HL-60 (cell line): ENCODE measurements at places on chromosomes 11 and 22.

DNA sequence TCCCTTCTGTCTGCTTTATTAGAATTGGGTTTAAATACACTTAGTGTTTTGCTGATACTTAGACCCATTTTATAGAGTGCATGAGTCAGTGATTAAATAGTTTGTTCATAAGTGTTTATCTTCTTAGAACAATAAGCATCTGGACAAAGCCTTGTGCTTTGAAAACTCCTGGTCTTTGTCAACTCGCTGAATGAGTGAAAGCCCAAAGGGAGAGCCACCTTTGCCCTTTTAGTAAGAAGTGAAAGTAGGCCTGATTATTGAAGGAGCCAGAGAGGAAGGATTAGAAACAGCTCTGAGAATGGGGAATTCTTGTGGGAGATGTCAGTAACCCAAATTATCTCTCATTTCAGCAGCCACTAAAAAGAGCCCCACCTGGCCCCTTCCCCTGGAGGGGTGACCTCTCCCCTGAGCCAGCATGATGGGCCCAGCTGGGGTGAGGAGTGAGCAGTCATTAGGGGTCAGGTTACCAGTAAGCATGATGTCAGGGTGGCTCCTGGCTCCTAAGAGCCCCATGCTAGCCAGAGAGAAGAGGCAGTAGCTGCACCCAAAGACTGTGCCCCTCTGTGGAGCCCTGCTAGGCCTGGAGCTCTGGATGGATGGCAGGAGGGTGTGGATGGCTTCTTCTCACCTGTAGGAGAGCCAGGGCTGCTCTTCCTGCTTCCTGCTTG is 125.1 kb upstream of the E2F8 start:
- no peak for DNase-seq

- no peak for DNase-seq
Measured at GRCh38 chr11:121068787-121069186, 32.3 kb upstream of the TECTA start.

DNA sequence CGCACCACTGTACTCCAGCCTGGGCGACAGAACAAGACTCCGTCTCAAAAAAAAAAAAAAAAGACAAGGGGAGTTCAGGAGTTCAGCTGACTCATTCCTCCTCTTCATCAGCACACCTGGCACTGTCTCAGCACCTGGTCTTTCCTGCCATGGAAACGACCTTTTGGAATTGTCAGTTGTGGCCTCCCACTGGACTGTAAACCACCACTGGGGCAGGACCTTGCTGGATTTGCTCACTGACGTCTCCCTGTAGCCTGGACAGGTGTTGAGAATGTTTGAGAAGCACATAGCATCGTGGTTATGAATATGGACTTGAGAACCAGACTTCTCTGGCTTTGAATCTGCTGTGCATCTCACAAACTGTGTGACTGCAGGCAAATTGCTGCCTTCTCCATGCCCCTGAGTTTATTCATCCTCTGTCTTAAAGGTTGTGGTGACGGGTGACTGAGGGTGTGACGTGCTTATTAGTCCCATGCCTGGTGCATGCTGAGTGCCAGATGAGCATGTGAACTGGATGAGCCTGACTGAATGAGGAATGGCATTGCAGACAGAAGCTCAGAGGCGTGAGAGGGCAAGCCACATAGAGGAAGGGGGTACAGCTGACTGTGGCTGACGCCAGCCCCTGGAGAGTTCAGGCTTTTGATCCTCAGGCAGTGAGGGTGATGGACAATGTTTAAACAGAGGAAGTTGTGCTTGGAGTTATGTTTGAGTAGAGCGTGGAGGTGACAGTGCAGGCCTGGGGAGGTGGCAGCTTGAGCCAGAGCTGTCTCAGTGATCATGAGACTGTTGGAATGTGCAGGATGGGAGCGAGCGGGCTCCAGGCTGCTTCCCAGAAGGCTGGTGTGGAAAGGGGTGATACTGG is 12.7 kb downstream of the TOM1 start:
- DNase-seq: no peak

GRCh38 chr11:42225664-42226063 is 766.2 kb upstream of the LRRC4C start:
- no peak for DNase-seq

GRCh38 chr22:43228330-43228729 is 41.4 kb upstream of the TTLL12 start:
- peak; percentile 55 for DNase-seq

DNA sequence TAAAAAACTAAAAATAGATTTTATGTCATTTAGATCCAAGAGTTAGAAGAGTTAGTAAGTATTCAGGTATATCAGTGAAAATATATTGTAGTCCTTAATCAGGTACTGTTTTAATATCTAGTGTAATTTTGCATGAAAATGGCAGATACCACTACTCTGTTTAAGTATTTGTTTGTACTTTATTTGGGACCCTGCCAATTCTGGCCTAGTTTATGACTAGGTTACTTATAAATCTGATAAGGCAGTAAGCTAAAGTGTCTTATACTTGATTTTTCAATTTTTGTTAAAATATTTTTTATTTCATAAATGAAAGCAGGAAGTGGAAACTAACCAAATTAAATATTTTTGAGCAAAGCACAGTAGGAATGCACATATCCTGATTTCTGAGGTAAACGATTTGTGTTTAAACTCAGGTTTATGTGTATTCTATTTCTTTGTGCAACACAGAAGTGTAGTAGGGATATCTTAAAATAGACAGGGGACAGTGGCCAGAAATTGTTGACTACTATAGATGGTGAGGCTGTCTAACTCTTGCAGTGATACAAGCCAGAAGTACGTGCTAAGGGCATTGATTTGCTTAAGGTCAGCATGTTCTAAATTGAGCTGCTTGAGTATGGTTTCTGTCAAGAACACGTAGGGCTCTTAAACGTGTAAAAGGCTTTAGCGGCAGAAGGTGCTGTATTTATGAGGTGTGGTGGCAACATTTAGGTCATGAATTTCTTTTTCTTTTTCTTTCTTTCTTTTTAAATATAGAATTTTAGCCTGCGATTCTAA is 34.0 kb downstream of the HIPK3 start:
- no peak for DNase-seq

- DNase-seq: no peak
Measured at GRCh38 chr11:125446279-125446678, 49.8 kb downstream of the FEZ1 start.

- DNase-seq: no peak
Measured at GRCh38 chr11:67293090-67293489, 4.0 kb downstream of the ANKRD13D start.

DNA sequence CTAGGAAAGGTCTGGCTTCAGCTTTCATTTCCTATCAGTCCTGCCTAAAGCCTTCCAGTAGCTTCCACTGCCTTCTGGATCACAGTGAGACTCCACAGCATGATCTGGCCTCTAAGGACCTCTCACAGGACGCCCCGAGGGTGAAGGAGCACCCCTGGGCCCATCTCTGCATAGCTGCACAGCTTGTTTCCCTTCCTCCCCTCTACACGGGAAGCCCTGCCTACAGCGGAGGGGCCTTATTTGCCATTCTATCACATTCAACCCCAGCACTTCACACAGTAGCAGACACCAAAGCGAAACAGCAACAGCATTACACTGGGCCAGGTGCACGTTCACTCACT is 162.3 kb upstream of the GRK3 start:
- no peak for DNase-seq
